ENCODE measurements at places on chromosomes 11 and 22.

DNA sequence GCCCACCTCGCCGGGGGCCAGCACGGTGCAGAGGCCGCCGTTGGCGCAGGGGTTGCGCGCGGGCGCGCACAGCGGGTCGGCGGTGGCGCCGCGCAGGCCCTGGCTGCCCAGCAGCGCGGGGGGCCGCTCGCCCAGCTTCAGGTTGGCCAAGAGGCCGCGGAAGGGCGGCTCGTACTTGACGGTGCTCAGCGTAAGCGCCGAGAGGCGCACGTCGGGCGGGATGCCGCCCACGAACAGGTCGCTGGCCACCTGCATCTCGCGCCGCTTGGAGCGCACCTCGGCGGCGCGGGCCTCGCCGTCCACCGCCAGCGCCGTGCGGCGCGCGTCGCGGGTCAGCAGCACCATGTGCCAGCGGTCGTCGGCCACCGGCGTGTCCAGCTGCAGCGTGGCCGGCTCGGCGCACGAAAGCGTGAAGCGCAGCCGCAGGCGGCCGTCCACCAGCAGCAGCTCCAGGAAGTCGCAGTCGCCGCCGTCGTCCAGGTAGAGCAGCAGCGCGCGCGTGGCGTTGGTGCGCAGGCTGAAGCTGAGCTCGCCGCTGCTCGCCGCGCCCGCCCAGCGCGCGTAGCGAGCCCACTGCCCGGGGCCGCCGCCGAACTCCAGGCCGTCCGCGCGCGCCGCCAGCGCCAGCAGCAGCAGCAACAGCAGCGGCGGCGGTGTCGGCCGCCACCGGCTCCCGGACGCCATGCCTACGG is 9.8 kb downstream of the NRXN2 start:
- no peak for DNase-seq

- no peak for DNase-seq
Measured at GRCh38 chr11:64146036-64146955, 19.6 kb downstream of the MACROD1 start.

GRCh38 chr11:131766637-131767036 is 396.2 kb downstream of the NTM start:
- no peak for DNase-seq

DNA sequence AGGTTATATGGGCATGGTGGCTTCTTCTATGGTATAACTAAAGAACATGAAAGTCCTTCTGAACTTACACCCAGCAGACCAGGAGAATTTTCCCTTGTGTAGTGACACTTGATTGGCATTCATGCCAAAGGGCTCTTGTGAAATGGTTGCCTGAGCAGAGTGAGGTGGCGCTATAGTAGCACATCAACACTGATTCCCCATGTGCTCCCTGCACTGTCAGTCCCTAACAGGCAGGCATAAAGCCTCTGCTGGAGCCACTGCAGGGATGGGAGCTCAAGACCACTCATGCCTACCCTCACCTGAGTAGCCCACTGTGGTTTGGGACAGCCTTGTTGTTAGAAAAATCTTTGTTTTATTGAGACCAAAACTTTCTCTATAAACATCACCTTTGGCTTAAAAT is 92.6 kb upstream of the LIN7C start:
- no peak for DNase-seq

DNA sequence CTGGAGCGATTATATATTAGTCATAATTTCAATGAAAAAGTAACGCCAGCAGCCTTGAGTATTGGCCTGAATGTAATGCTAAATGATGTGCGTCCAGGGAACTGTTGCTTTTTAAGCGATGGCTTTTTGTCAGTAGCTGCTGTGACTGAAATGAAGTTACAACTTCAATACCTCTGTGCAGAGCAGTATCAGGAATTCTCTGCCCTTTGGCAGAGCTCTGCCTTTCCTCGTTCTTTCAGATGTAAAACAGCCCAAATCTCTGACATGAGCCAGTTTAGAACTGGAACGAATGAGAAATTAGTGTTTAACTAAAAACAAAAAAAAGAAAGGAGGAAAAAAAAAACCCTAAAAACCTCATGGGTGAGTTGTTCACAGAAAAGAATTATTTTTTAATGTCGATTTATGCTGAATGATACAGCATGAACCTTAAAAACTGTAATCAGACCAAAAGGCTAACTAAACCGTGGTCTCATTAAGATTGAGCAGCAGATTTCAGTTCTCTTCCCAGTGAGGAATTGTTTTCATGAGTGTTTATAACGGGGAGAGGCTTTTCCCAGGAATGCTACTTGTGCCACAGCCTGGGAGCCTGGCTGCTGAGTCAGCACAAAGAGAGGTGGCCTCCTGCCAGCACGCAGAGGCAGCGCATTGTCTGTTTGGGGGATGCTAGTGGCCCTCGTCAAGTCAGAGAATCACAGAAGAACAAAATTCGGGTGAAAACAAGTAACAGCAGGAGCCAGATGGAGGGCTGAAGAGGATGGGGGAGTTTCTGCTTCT is 146.2 kb upstream of the RASSF10 start:
- no peak for DNase-seq

DNA sequence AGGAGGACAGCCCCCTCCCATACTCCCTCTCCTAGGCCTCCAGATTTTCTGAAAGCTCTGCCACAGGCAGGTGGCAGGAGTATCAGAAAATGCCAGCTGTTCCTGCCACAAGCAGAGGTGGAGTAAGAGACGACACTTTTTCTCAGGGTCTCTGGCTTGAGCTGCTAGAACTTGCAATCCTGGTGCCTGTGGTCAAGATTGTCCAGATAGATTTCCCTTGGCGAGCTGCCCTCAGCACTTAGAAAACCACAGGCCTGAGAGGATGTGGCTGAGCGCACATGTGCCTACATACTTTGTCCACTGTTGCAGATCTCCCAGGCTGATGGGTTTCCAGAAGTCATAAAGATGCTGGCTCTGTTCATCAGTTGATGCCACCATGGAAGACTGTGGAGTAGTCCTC is 65.7 kb upstream of the NAV2 start:
- DNase-seq = no peak

GRCh38 chr11:121672630-121673487 is 220.1 kb upstream of the SORL1-AS1 start:
- DNase-seq = no peak

- DNase-seq = no peak
Measured at GRCh38 chr22:50102946-50103345, 13.1 kb downstream of the MOV10L1 start.

DNA sequence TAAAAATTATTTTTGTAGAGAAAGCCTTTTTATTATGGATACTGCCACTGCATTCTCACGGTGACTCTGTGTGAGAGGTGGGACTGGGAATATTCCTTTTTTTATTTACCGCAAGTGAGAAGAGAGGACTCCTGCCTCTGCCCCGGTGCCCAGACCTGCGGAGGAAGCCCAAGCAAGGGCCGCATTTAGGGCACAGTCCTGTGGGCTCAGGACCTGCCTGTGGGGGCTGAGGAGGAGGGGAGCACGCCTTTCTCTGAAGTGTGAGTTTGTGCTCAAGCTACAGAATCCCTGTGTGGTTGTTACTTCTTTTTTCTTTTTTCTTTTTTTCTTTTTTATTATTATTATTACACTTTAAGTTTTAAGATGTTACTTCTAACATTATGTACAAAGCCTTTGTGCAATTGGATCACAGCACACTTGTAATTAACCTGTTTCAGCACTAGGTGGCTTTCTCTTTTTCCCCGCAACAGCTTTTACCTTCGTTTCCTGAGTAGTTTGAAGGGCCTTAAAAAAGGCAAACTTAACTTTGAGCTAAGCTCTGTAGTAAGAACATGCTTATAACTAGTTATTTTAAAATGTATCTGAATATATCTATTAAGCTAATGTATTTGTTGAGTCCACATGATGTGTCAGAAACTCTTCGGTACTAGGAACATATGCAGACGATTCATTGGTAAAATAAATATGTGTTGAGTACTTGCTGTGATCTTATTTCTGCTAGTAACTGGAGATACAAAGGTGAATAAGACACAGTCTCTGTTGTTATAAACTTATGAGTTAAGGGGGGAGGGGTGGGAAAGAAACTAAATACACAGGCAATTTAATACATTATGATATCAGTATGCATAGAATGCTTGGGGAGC is 18.3 kb downstream of the AMOTL1 start:
- no peak for DNase-seq

GRCh38 chr11:122405547-122406341 is 249.8 kb upstream of the UBASH3B start:
- no peak for DNase-seq

DNA sequence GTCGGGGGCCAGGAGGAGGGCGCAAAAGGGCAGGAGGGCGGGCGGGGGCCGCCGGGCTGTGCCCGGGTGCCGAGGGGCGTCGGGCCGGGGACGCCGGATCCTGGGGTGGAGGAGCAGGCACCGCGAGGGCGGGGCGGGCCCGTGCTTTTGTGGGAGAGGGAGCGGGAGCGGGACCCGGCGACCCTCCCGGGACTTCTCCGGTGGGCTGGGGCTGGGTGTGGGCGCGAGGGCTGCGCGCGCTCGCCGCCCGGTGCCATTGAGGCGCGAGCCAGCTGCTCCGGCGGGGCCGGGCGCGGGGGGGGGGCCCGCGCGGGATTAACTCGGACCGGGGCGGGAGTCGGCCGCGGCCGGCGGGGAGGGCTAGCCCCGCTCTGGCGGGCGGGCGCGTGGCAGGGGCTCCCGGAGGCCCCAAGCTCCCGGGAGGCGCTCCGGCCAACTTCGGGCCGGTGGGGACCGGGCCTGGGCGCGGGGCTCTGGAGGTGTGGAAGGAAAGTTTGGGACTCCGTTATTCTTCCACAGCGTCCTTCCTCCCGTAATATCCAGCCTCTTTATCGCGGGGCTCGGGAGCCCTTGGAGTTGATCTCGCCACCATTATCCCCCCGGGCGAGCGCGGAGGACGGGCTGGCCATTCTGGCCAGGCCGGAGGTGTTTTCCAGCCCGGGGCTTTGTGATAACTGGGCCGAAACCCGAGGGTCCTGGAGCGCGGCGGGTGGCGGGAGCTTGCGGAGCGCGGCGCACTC is 936 bp downstream of the CECR2 start:
- no peak for DNase-seq

- DNase-seq = no peak
Measured at GRCh38 chr11:20026629-20027555, 133.4 kb downstream of the DBX1 start.

GRCh38 chr11:77065878-77066228 is 918 bp upstream of the CAPN5 start:
- no peak for DNase-seq

DNA sequence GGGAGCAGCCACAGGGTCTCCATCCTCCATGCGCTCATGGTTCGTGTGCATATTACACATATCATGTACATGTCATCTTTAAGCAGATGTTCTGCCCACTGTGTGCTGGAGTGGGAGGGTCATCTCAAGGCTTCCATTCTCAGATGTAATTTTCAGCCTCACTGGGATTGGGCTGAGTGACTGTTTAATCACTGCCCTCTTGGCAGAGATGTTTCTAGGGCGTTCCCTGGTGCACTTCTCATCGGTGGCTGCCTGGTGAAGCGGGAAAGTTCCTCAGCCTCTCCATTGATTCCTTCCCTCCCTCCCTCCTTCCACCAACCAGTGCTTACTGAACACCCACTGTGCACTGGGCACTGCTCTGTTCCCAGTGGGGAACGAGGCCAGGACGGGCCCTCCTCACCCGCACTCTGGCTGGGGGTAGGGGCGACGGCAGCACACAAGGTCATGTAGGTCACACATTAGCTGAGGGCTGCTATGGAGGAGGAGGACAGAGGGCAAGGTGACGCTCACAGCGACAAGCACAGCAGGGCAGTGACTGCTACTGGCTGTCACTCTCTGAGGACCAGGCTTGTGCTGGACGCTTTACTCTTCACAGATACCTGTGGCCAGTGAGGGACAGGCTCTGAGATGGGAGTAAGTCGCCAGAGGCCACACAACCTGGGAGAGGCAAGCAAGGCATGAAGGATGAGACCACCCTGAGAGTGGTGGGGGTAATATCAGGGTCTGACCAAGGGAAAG is 22.9 kb downstream of the GNAZ start:
- no peak for DNase-seq

DNA sequence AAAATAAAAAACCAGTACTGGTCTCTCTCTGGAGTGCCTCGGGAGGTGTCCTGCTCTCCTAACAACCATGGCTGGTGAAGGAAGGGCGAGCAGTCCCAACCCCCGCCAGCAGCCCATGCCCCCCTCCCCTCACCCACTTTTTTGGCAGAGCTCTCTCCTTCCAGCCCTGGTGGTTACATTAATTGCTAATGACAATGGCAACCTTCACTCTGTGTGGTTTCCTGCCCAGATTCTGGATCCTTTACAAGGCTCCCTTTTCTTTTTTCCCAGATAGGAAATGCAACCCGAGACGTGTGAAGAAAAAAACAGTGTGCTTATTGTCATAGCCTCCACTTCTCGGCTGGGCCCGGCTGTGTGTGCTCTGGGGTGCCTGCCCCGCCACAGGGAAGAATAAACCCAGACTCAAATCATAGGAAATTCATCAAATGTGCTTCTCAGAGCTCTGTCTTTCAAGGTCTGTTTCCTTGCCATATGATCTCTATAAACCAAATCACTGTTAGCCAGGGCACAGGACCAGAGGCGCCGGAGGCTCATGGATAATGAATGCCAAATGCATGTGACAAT is 513.0 kb downstream of the SOX6 start:
- DNase-seq = no peak

- no peak for DNase-seq
Measured at GRCh38 chr11:113952588-113952987, 22.3 kb upstream of the HTR3A start.

- DNase-seq = no peak
Measured at GRCh38 chr22:17792299-17792698, 18.0 kb upstream of the BID start.

DNA sequence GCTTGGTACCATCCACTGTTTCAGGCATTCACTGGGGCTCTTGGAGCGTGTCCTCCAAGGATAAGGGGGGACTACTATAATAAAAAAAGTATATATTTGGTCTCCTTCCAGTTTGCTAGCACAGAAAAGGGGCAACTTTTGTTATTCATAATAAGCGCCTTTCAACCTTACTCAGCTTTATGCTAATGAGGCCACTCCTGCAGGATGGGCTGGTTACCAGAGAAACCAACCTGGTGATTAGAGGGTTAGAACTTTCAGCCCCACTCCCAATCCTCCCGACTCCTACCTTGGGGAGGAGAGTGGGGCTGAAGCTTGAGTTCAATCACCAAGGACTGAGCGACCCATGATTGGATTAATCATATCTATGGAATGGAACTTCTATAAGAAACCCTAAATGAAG is 31.8 kb downstream of the PPFIBP2 start:
- DNase-seq = no peak

DNA sequence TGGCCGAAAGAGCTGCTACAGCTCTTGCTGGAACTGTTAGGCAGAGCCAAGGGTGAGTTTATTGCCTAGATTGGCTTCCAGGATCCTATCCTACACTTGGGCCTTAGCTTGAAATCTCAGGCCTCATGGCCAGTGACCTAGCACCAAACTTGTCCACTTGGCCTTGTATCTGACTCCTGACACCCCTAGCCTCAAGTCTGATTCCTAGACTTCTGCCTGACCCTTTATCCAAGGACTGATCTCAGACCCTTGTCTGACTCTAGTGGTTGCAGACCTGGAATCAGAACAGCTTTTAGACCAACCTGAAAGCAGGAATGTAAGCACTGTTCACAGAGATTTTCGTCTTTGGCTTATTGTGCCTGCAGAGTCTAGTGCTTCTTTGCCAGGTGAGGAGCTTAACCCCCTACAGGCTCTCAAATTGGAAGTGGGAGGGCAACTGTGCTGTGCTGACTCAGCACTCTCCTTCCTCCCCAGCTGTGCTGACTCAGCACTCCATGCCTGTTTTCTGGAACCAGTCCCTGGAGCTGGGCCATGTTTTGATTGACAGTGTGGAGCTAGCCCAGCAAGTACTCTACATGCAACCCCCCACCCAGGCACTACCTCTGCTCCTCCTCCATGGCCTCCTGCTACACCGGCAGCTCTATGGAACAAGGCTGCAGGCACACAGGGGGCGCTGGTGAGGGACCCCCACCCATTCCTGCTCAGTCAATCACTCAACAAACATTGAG is 35.1 kb downstream of the RRP8 start:
- DNase-seq = no peak

Data from stimulated activated CD8-positive, alpha-beta memory T cell treated with anti-CD3 and anti-CD28 coated beads, Interleukin-7, amount 100 ng/mL, for 1 hour (primary cell).